Stomach (tissue), 19 donors: ENCODE measurements at places on chromosomes 5 and 9. TPM values are rescaled to one million over a fixed set of nuclear protein-coding genes. Genes with fewer than 3 reads are reported as not detected.

The IL5 gene
- total RNA-seq, result not detected

The ABLIM3 gene
- 4.6 TPM for total RNA-seq

The BNC2 gene
- total RNA-seq, result 4.8 TPM

The ELAVL2 gene
- not detected for total RNA-seq

The ACTBL2 gene
- not detected for total RNA-seq

The FAM151B gene
- 0.58 TPM for total RNA-seq

The CDH12 gene
- total RNA-seq, result not detected

The FAT2 gene
- not detected for total RNA-seq

The NEUROG1 gene
- total RNA-seq, result not detected

The RASGRF2 gene
- total RNA-seq, result 3.5 TPM

The NOXA1 gene
- 28.8 TPM for total RNA-seq

The PRKACG gene
- not detected for total RNA-seq

The PCDHGA9 gene
- total RNA-seq, result 1.6 TPM

The PCA3 gene
- total RNA-seq, result not detected

The SV2C gene
- total RNA-seq, result 1.4 TPM

The CAPSL gene
- total RNA-seq, result not detected

The CCNH gene
- total RNA-seq, result 219 TPM

The PCDHB16 gene
- 1.2 TPM for total RNA-seq

The TSSK1B gene
- total RNA-seq, result not detected

The CCIN gene
- total RNA-seq, result not detected

The GRIN1 gene
- not detected for total RNA-seq

The PNPLA7 gene
- total RNA-seq, result 37.5 TPM
